ENCODE measurements at places on chromosomes 16 and 17.

GRCh38 chr17:35817196-35817595, 7.9 kb downstream of the TAF15 start:
- DNase-seq, result no peak

DNA sequence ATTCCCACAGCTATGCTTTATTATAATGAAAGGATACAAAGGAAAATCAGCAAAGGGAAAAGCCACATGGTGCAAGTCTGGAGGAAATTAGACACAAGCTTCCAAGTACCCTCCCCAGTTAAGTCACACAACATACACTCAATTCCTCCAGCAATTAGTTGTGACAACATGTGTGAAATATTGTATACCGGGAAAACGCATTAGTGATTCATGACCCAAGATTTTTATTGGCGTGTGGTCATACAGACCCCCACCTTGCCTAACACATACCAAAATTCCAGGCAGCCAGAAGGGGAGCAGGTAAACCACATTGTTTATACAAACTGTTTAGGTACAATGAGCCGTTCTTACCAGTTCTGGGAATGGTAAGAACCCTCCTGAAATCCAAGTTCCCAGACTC, 160.6 kb downstream of the CYB561 start:
- no peak for DNase-seq

- DNase-seq, result peak; percentile 86
Observed at GRCh38 chr17:36629252-36629847, 28.0 kb downstream of the MRM1 start.

- no peak for DNase-seq
Observed at GRCh38 chr16:47925811-47926460, 229.9 kb downstream of the ABCC12 start.

Data from hematopoietic multipotent progenitor cell treated with erythropoietin and hydrocortisone succinate and interleukin-3 and kit ligand, for 6 days (in vitro differentiated cells).